Lower lobe of right lung (tissue), 2 donors: ENCODE measurements at places on chromosomes 6 and 20. TPM values are rescaled to one million over a fixed set of nuclear protein-coding genes. Genes with fewer than 3 reads are reported as not detected.

The TRIM15 gene
- not detected for total RNA-seq

The CAGE1 gene
- total RNA-seq, result not detected

The PNLDC1 gene
- 0.27 TPM for total RNA-seq

The ZSCAN23 gene
- 1.7 TPM for total RNA-seq

The DNMT3B gene
- 1.1 TPM for total RNA-seq

The SUMO4 gene
- total RNA-seq, result 2.0 TPM

The HNF4A gene
- total RNA-seq, result 0.18 TPM

DNA sequence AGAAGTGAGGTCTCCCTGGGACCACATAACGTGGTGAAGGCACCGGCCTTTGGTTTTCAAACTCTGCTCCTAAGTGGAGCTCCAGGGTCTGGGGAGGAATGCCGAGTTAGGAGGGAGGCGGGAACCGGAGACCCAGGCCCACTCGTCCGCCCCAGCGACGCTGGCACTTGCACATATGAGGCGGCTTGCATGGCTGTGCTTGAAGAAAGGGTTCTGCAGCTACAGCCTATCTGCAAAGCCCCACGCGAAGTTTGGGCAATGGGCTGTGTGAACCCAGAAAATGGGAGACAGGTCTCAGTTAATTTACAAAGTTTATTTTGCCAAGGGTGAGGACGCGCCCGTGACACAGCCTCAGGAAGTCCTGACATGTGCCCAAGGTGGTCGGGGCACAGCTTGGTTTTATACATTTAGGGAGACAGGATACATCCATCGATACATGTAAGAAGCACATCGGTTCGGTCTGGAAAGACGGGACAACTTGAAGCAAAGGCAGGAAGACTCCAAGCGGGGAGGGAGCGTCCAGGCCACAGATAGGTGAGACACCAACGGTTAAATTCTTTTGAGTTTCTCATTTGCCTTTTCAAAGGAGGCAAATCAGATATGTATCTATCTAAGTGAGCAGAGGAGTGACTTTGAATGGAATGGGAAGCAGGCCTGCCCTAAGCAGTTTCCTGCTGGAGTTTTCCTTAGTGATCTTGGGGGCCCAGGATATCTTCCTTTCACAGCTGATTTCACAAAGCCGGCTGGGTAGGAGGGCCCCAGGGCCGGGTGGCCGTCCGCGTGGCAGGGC is 782 bp upstream of the PCMTD2 start:
- no peak for DNase-seq
- H3K27me3 ChIP-seq, result no peaks in the 10 kb centered on the region
- H3K36me3 ChIP-seq, result no peaks in the 10 kb centered on the region
- peak overlapping the region; percentile 86 for H3K27ac ChIP-seq
- H3K4me3 ChIP-seq, result peak overlapping the region; percentile 74

- H3K36me3 ChIP-seq, result no peaks in the 10 kb centered on the region
- no peak overlapping the region for H3K27ac ChIP-seq
- no peak for DNase-seq
- H3K4me1 ChIP-seq, result peaks cover 54% of the 10 kb centered on the region
- peaks cover 87% of the 10 kb centered on the region for H3K27me3 ChIP-seq
- H3K4me3 ChIP-seq, result peak overlapping the region; percentile 70
Measured at GRCh38 chr6:1609041-1609647, 571 bp upstream of the FOXC1 start.

DNA sequence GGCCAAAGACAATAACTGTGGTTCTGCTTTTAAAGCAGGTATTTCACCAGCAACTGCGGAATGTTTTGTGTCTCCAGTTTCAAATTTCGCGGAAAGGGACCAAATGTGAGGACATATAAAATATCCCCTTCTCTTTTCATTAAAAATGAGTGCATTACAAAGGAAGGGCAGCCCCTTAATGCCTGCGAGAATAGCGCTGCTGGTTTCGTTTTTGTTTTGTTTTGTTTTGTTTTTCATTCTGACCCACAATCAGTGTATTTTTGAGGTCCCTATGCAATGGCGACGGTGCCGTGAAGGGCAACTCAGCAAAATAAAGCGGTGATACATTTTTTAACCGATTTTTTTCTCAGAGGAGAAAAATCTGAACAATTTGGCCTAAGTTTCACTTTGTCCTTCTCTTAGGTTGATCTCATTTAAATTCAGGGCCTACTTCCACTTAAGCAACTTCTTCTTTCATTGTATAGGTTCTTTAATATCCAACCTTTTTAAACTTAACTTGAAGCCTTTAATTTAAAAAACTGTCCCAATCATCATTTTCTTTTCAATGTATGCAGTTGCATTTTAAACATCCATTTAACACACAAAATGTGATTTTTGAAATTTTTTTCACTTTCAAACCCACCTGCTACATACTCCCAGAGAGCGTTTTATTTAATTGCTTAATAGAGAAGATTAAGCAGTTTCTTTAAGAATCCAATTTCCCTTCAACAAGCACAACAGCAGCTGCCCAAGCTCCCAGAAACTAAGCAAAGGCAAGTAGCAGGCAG is 2.9 kb upstream of the HIVEP2 start:
- no peaks in the 10 kb centered on the region for H3K27me3 ChIP-seq
- peak overlapping the region; percentile 88 for H3K4me3 ChIP-seq
- H3K4me1 ChIP-seq, result peaks cover 16% of the 10 kb centered on the region
- H3K36me3 ChIP-seq, result no peaks in the 10 kb centered on the region
- peak overlapping the region; percentile 99 for H3K27ac ChIP-seq
- no peak for DNase-seq

- no peak overlapping the region for H3K27ac ChIP-seq
- H3K27me3 ChIP-seq, result no peaks in the 10 kb centered on the region
- H3K4me3 ChIP-seq, result no peak overlapping the region
- H3K4me1 ChIP-seq, result peaks cover 13% of the 10 kb centered on the region
- DNase-seq, result no peak
Measured at GRCh38 chr6:105805501-105806023, 280.6 kb upstream of the PRDM1 start.

GRCh38 chr6:111411978-111412566 is 70.9 kb downstream of the REV3L start:
- peaks cover 22% of the 10 kb centered on the region for H3K4me1 ChIP-seq
- peaks cover 25% of the 10 kb centered on the region for H3K36me3 ChIP-seq
- H3K27ac ChIP-seq, result no peak overlapping the region
- H3K4me3 ChIP-seq, result no peak overlapping the region

- DNase-seq, result no peak
- H3K4me3 ChIP-seq, result no peak overlapping the region
- H3K4me1 ChIP-seq, result no peaks in the 10 kb centered on the region
- no peaks in the 10 kb centered on the region for H3K36me3 ChIP-seq
- no peaks in the 10 kb centered on the region for H3K27me3 ChIP-seq
Measured at GRCh38 chr6:79605968-79606764, 25.0 kb upstream of the SH3BGRL2 start.

GRCh38 chr6:133757335-133757734 is 131.6 kb upstream of the TCF21 start:
- no peak for DNase-seq
- no peak overlapping the region for H3K27ac ChIP-seq
- no peaks in the 10 kb centered on the region for H3K4me1 ChIP-seq
- H3K4me3 ChIP-seq, result no peak overlapping the region
- H3K27me3 ChIP-seq, result no peaks in the 10 kb centered on the region

- H3K4me3 ChIP-seq, result no peak overlapping the region
- no peak overlapping the region for H3K27ac ChIP-seq
- peaks cover 20% of the 10 kb centered on the region for H3K4me1 ChIP-seq
- DNase-seq, result no peak
Measured at GRCh38 chr6:3278691-3279090, 19.9 kb downstream of the PSMG4 start.

- peak overlapping the region; percentile 81 for H3K27ac ChIP-seq
- H3K27me3 ChIP-seq, result no peaks in the 10 kb centered on the region
- H3K4me3 ChIP-seq, result peak overlapping the region; percentile 34
- peaks cover 78% of the 10 kb centered on the region for H3K4me1 ChIP-seq
- no peaks in the 10 kb centered on the region for H3K36me3 ChIP-seq
- no peak for DNase-seq
Measured at GRCh38 chr6:2853769-2854395, 12.2 kb upstream of the SERPINB1 start.

DNA sequence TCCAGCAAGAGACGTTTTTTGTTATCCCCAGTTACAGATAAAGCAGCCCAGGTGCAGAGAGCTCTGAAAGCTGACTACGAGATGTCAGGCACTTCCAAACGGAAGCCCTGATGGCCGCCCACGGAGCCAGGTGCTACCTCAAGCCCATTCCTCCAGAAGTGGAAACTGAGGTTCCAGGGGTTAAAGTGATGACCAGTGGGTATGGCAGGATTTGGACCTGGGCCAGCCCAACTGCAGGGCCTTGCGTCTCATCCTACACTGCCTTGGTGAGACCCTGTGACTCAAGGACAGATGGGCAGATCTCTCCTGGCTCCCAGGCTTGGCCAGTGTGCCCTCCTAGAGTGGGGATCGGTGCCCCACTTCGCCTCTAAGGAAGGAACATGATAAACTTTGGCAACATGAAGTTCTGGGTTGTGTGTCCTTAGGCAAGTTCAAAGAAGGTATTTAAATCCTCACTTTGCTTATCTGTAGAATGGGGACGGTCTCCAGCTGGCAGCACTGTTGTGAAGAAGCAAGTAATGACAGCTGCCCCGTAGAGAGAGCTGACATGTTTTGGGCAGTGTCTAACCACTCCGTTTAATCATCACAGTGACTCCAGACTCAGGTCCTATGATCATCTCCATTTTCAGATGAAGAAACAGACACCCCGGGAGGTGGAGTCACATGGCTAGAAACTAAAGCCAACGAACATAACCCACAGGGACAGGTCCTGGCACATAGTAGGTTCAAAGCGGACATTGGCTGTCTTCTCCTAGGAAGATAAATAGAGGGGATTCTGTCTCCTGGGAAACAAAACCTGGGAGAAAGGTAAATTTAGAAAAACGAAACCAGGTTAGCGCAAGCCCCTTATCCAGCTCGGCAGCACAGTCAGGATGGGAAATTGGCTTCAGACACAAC is 34.4 kb upstream of the CDH22 start:
- H3K4me3 ChIP-seq, result peak overlapping the region; percentile 3
- no peak overlapping the region for H3K27ac ChIP-seq
- no peak for DNase-seq
- H3K27me3 ChIP-seq, result peaks cover 50% of the 10 kb centered on the region

GRCh38 chr6:52546678-52547077 is 30.2 kb downstream of the TRAM2 start:
- no peak overlapping the region for H3K4me3 ChIP-seq
- no peaks in the 10 kb centered on the region for H3K27me3 ChIP-seq
- H3K27ac ChIP-seq, result no peak overlapping the region
- no peaks in the 10 kb centered on the region for H3K36me3 ChIP-seq
- no peak for DNase-seq

DNA sequence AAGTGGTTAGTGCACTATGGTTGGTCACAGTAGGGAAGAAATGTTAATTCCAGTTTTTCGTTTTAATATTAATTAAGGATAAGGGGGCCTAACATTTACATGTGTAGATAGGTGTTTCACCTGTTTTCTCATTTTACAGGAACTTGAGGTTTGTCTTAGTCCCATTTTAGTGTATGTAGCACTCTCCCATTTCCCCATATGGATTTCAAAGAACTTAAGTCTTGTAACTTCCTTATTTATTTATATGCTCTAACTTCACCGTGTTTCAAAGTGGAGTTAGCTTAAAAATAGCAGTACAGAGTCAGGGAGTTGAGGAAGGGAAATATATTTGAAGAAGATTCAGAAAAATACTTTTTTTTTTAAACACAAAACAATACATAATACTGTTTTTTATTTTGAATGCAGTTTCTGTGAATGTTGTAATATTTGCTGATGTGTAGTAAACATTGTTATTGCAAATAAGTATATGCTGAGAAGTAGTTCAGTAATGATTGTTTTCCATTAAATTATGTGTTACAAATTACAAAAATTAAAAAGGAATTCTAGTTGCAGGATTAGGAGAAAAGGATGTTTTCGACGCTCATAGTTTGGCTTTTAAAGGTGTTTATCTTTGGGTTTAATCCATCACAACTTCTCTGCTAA is 3.5 kb downstream of the SCAF8 start:
- H3K36me3 ChIP-seq, result peaks cover 4% of the 10 kb centered on the region
- no peak overlapping the region for H3K27ac ChIP-seq
- H3K4me3 ChIP-seq, result no peak overlapping the region
- H3K4me1 ChIP-seq, result peaks cover 72% of the 10 kb centered on the region
- no peak for DNase-seq

GRCh38 chr20:64226686-64227580 is 28.6 kb upstream of the PCMTD2 start:
- no peak overlapping the region for H3K27ac ChIP-seq
- DNase-seq, result peak; percentile 41
- no peak overlapping the region for H3K4me3 ChIP-seq
- H3K4me1 ChIP-seq, result peaks cover 27% of the 10 kb centered on the region
- no peaks in the 10 kb centered on the region for H3K27me3 ChIP-seq

- DNase-seq, result no peak
- H3K4me1 ChIP-seq, result no peaks in the 10 kb centered on the region
Measured at GRCh38 chr20:6802227-6802626, 34.7 kb downstream of the BMP2 start.

- no peak overlapping the region for H3K27ac ChIP-seq
- no peaks in the 10 kb centered on the region for H3K4me1 ChIP-seq
- no peaks in the 10 kb centered on the region for H3K27me3 ChIP-seq
- no peak for DNase-seq
- H3K36me3 ChIP-seq, result peaks cover 7% of the 10 kb centered on the region
Measured at GRCh38 chr6:144712541-144712940, 427.4 kb downstream of the UTRN start.

- no peaks in the 10 kb centered on the region for H3K27me3 ChIP-seq
- H3K4me1 ChIP-seq, result no peaks in the 10 kb centered on the region
- DNase-seq, result no peak
- H3K27ac ChIP-seq, result no peak overlapping the region
- H3K4me3 ChIP-seq, result peak overlapping the region; percentile 47
Measured at GRCh38 chr6:122323361-122323760, 76.1 kb upstream of the HSF2 start.

- no peak overlapping the region for H3K4me3 ChIP-seq
- no peaks in the 10 kb centered on the region for H3K27me3 ChIP-seq
- H3K4me1 ChIP-seq, result no peaks in the 10 kb centered on the region
- no peak for DNase-seq
- no peaks in the 10 kb centered on the region for H3K36me3 ChIP-seq
Measured at GRCh38 chr6:140566781-140567277, 1192.4 kb upstream of the CITED2 start.

- peaks cover 94% of the 10 kb centered on the region for H3K36me3 ChIP-seq
Measured at GRCh38 chr6:160069050-160069454, 52.6 kb upstream of the SLC22A1 start.

DNA sequence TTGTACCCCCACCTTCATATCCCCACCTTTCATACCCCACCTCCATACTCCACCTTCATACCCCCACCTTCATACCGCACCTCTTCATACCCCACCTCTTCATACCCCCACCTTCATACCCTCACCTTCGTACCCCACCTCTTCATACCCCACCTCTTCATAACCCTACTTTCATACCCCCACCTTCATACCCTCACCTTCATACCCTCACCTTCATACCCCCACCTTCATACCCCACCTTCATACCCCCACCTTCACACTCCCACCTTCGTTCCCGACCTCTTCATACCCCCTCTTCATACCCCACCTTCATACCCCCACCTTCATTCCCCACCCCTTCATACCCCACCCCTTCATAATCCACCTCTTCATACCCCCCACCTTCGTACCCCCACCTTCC is 92.9 kb upstream of the NAA20 start:
- H3K4me1 ChIP-seq, result peaks cover 70% of the 10 kb centered on the region
- no peak overlapping the region for H3K4me3 ChIP-seq
- H3K27me3 ChIP-seq, result no peaks in the 10 kb centered on the region
- H3K27ac ChIP-seq, result no peak overlapping the region

GRCh38 chr20:46270977-46271744 is 37.1 kb downstream of the CDH22 start:
- H3K4me1 ChIP-seq, result no peaks in the 10 kb centered on the region
- no peak overlapping the region for H3K4me3 ChIP-seq
- no peaks in the 10 kb centered on the region for H3K36me3 ChIP-seq
- H3K27ac ChIP-seq, result no peak overlapping the region
